Activated T-helper 1 cell treated with anti-CD3 and anti-CD28 coated beads, Interleukin-2, amount 50 U/mL, for 16 hours (primary cell): ENCODE measurements at places on chromosomes 11 and 22.

GRCh38 chr11:119370486-119371046 lies 10.9 kb downstream of the USP2 start:
- no peak for DNase-seq

DNA sequence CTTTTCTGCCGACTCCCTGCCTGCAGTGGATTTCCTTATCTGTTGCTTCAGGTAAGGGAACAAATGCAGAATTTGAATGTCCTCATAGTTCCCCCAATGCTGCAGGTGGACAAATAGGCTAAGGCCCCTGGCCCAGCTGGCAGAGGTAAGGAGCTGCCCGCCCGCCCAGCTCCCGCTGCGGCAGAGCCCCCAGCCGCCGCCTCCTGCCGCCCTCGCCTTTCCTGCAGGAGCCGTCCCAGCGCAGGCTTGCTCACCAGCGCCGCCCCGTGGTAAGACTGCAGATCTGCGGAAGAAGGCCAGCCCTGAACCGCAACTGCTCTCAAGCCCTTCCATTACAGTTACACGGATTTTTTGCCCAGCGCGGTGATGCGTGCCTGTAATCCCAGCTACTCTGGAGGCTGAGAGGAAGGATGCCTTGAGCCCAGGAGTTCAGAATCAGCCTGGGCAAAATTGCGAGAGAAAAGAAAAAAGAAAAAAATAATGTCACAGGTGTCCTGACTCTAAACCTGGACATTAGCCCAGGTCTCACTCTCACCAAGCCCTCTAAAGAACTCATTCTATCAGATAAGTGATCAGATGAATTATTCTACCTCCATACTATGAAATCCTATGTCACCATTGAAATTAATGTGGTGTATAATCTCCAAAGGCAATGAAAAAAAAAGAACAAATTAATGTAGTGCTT lies 51.2 kb upstream of the EMID1 start:
- DNase-seq = peak; percentile 61

GRCh38 chr11:32005786-32006416 lies 85.0 kb upstream of the RCN1 start:
- DNase-seq = no peak

- DNase-seq = no peak
These were observed 525.1 kb downstream of the BRD1 start for GRCh38 chr22:49302530-49302929.

DNA sequence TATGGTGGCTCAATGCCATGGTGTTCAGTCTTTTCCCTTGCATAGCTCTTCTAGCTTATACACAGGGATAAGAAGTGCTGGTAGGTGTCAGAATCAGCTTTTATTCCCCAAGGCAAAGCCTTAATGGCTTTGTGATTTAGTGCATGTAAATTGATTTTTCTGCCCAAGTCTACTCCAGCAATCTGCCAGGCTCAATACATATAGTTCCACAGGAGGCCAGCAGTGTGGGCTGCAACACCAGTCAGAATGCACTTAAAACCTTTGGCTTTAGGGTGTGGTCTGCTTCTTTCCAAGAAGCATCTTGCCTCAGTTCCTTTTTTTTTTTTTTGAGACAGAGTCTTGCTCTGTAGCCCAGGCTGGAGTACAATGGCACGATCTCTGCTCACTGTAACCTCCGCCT lies 14.5 kb upstream of the CAPRIN1 start:
- DNase-seq = no peak

DNA sequence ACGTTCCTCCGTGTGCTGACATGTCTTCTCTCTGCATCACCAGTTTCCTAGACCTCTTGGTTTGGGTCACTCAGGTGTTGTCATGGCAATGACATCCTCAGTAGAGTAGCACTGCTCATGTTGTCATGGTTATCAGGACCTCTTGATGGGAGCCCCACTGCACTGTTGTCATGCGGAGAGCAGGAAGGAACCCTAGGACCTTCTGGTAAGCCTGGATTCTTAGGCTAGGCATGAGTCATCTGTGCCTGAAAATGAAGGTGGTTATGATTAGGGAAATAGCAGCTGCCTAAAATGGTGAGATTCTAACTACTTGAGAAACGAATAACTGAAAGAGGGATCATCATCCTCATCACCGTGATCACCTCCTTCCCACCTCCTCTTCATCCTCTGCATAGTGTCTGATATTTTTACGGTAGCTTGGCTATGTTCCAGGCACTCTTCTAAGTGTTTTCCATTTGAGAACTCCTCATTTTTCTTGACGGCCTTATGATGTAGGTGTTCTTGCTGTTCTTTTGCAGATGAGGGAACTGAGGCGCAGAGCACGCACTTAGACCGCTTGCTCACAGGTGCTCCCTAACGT lies 858.4 kb downstream of the NTM start:
- DNase-seq = no peak

DNA sequence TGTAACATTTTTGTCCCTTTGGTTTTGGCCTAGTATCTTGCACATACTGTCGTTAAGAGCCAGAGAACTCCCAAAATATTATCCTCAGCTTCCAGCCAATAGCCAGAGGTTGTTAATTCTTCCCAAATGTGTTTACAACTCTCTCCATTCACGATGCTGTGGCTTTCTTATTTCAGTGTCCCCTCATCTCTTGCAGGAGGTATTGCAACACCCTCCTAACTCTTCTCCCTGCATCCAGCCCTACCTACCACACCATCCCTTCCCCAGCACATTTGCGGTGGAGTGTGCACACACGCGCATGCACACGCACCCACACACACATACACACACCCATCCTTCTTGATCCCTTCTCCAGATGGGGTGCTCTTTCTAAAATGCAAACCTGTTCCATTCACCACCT lies 75.6 kb upstream of the LMO2 start:
- no peak for DNase-seq

- no peak for DNase-seq
These were observed 4.3 kb downstream of the KIRREL3 start for GRCh38 chr11:126996036-126996804.

DNA sequence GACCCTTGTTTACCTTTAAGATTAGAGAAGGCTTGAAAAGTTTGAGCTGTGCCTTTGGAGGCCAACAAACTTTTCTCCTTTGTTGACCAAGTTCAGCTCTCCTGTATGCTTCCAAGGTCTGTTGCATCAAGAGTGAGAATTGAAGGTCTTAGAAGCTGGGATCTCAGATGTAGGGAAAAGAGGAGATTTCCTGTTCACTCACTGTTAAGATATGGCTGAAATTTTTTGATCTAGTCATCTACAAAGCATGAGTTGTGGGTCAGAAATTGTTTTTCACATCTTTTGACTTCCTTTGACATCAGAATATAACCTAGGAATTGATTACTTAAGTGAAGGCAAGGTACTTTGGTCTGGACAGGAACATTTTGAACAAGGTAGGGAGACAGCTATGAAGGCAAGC lies 12.1 kb downstream of the OR51B4 start:
- DNase-seq = no peak

DNA sequence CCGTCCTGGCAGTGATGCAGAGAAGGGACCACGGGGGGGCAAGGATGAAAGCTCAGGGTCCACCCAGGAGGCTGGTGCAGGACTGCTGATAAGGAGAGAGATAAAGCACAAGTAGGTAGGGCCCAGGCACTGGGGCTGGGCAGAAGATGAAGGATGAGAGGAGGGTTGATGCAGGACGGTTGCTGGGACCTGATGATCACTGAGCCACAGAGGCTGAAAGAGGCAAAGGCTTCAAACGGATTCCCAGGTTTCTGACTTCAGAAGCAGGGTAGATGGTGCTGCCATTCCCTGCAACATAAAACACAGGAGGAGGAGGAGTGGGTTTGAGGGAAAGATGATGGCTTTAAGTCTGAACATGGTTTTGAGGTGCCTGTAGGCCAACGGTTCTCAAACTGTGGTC lies 148.5 kb downstream of the TTC17 start:
- no peak for DNase-seq
